ENCODE measurements at places on chromosomes 5 and 9.

- DNase-seq, result no peak
Measured at GRCh38 chr9:110101531-110102161, 106.3 kb downstream of the C9orf152 start.

GRCh38 chr5:80798633-80799032 is 143.8 kb upstream of the DHFR start:
- no peak for DNase-seq

DNA sequence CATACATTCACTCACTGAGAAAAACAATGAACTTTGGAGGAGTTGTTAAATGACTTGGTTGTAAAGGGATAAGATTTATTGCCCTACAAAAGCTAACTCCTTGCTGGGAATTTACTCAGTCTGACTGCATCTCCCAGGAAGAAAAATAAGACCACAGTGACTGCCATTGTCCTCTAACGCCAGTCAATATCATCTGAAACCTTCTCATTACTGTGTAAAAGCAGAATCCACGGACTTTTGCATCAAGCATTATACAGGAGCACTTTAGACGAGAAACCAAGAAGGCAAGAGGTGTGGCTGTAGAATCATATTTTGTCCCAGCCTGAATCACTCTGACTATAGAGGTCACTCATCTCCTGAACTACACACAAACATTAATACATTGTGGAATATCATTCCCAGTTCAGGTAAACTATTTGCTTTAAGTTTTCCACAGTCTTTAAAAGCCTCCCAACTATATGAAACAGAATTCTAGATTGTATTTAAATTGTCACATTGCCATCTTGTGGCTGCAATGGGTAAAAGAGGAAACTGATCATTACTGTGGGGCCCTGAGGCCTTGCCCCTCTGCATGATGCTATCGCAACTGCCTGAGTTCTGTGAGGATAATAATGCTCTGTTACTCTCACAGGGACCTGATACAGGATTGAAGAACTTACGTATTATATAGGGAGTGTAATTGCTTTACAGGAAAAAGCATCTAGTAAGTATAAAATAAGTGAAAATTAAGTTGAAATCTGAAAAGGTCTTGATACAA is 142.9 kb downstream of the SLCO4C1 start:
- DNase-seq, result no peak

DNA sequence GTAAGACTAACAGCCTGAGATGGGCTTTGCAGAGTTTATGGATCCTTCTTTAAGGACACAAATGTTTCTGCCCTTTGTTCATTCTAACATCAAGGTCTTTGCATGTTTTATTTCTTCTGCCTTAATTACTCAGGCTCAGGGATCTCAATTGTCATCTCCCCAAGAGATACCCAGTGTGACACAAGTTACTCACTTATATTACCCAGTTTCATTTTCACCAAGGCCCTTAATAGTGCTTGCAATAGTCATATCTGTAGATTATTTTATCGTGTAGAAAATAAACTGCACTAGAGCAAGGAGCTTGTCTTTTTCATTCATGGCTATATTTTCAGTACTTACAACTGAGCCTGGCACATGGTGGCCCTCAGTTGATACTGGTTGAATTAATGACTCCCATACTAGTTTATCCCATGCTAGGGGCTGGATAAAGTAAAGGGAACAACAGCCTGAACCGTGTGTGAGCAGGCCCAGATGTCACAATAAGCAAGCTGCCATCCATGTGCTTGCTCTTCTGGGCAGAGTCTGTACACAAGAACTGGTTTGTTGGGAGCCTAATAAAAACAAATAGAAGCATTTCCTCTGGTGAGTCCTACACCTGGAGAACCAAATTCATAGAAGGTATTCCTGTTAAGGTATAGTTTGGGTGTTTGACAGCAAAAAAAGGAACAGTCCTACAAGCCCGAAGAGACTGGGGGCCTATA is 112.5 kb upstream of the CD180 start:
- no peak for DNase-seq
